ENCODE measurements at places on chromosomes 16 and 17.

- no peak for DNase-seq
Measured at GRCh38 chr17:71176928-71177443, 943.8 kb upstream of the SOX9 start.

- DNase-seq, result no peak
Measured at GRCh38 chr16:85767531-85767930, 16.6 kb upstream of the C16orf74 start.

DNA sequence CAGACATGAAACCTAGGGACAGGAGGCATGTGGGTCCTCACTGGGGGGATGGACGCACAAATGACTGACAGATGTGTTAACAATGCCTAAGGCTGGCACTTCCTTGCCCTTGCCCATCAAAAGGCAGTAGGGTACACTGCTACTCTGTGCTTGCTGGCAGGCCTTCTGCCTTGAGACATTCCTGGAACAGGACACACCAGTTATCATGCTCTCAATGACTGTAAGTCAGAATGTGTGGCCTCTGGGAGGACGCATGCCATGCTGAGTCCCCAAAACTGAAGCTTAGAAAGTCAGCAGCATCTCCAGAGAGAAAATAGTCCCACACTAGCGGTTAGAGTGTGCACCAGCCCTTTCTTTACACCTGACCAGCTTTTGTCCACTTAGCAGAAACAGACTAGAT, 16.1 kb upstream of the SREBF1 start:
- DNase-seq, result no peak

- no peak for DNase-seq
Measured at GRCh38 chr17:72411124-72411563, 290.3 kb downstream of the SOX9 start.

DNA sequence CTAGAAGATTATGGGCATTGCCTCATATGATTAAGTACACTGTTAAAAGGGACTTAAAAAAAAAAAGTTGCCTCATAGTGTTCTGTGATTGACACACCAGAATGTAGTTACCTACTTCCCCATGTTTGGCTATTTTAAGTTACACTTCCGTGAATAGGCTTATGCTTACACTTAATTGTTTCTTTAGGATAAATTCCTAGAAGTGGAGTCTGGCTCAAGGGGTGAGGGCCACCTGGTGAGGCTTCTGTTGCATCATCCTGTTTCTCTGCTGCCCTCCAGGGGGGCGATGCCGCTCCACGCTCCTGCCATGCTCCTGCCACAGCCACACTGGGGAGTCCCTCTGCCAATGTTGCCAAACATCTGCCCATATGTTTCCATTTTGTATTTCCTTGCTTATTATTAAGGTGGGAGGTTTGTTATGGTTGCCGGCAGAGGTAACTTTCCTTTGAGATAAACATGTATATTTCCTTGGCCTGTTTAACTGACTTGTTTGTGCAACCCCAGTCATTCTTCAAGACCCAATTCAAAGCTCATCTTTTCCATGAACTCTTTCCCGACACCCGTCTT, 73.1 kb downstream of the KSR1 start:
- DNase-seq, result no peak

- no peak for DNase-seq
Measured at GRCh38 chr17:51647826-51648225, 387.5 kb downstream of the UTP18 start.

- DNase-seq, result peak; percentile 20
Measured at GRCh38 chr17:59620518-59621259, 994 bp downstream of the CLTC start.

GRCh38 chr16:86831366-86831765, 253.0 kb downstream of the FOXL1 start:
- DNase-seq, result no peak

DNA sequence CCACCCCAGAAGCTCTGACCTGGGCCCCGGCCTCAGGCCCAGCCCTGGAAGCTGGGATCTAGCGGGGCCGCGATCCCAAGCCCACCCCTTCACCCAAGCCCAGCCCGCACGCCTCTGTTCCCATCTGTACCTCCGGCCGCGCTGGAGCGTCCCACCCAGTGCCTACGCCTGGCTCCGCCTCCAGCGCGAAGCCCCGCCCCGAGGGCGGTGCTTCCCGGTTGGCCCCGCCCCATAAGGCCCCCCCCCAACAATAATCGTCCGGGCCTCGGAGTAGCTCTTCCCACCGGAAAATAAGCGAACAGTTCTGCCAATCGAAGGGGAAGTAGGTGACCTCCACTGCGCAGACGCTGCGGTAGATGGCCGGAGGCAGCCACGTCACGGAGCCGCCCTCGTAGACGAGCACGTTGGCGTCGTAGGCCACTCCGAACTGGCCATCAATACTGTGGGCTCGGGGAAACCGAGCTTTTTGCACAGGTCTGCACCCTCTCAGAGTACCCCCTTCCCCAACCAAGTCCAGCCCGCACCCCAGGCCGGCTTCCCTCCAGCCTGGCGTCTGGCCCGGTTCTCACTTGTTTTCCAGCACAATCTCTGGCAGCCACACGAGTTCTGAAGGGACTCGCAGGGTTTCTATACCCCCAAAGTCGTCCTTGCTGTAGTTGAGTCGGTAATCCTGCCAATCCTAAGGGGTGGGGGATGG, 1.1 kb downstream of the CHRNE start:
- DNase-seq, result peak; percentile 55

- DNase-seq, result peak; percentile 18
Measured at GRCh38 chr16:25023556-25023955, 8.4 kb upstream of the ARHGAP17 start.

DNA sequence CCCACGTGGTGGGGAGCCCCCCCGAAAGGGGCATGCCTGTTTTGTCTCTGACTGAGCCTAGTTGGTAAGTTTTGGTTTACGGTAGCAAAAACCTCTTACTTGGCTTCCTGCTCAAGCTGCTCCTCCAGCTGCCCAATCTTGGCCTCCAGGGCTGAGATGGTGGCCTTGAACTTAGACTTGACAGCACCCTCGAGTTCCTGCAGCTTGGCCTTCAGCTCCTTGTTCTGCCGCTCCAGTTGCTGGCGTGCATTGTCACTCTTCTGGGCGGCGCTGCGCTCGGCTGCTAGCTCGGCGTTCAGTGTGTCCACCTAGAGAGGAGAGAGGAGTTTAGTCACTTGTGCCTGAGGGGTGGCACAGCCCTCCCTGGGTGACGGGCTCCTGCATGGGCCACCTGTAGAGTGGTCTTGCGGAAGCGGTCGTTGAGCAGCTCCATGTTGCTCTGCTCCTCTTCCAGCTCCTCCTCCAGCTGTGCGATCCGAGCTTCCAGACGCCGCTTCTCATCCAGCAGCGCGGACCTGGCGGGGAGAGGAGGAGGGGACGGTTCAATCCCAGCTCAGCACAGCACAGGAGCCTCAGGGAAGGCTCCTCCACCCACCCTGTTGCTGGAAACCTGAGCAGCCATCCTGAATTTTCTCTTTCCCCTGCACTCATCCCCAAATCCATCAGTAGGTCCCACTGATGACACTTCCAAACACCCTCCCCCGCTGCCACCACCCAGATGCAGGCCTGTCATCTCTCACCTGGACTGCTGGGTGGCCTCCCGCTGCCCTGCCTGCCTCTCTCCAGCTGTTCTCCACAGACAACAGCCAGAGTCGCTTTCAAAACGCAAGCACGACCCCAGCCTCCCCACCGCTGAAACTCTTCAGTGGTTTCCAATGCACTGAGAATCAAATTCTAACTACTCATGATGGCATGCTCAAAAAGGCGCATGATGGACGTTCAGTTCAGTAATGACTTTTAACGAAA, 44.6 kb downstream of the NDEL1 start:
- DNase-seq, result no peak

DNA sequence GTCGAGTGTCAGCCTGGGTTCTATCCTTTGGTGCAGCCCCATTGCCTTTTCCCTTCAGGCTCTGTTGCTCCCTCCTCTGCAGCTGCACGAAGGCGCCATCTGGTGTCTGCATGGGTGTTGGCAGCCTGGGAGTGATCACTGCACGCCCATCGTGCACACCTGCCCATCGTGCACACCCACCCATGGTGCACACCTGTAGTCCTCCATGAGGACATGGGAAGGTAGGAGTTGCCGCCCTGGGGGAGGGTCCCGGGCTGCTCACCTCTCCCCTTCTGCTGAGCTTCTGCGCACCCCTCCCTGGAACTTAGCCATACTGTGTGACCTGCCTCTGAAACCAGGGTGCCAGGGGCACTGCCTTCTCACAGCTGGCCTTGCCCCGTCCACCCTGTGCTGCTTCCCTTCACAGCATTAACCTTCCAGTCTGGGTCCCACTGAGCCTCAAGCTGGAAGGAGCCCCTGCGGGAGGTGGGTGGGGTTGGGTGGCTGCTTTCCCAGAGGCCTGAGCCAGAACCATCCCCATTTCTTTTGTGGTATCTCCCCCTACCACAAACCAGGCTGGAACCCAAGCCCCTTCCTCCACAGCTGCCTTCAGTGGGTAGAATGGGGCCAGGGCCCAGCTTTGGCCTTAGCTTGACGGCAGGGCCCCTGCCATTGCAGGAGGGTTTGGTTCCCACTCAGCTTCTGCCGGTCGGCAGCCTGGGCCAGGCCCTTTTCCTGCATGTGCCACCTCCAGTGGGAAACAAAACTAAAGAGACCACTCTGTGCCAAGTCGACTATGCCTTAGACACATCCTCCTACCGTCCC, 2.9 kb downstream of the CTRL start:
- peak; percentile 97 for DNase-seq

DNA sequence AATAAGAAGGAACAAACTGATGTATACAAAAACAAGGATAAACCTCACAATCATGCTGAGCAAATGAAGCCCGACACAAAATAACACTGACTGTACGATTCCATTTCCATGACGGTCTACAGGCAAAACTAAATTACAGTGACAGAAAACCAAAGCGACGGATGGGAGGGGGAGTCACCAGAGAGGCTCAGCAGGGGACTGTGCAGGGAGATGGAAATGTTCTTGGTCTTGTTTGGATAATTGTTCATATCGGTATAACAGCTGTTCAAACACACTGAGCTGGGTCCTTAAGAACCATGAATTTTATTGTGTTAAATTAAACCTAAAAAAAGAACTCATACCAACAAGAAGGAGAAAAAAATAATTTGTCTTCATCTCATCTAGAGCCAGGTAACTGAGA, 97.8 kb downstream of the NXN start:
- no peak for DNase-seq

DNA sequence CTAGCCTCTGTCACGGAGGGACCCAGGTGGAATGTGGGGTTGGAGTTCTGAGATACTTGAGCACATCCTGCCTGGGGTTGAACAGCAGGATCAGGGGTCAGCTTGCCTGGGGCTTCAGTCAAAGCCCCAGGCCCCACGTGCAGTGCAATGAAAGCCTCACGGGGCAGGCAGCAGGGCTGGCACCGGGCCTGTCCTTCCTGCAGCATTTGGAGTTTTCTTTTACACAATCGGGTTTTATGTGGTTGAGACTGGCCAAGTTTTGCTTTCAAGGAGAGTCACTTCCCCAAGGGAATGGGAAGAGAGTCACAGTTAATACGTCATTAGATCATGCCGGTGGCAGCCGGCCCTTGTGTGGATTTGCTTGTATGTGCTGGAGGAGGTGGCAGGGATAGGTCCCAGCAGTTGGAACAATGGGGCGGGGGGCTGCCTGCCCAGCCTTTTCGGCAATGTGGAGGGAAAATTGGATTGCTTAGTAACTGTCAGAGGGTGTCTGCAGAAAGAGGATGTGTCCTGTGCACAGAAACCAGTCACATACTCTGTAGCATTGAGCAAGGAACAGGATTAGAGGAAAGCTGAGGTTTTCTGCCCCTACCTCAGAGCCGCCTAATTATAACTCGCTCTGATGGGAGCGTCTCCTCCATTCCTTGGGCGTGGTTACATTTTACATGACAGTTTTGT, 4.5 kb downstream of the RMI2 start:
- DNase-seq, result no peak

DNA sequence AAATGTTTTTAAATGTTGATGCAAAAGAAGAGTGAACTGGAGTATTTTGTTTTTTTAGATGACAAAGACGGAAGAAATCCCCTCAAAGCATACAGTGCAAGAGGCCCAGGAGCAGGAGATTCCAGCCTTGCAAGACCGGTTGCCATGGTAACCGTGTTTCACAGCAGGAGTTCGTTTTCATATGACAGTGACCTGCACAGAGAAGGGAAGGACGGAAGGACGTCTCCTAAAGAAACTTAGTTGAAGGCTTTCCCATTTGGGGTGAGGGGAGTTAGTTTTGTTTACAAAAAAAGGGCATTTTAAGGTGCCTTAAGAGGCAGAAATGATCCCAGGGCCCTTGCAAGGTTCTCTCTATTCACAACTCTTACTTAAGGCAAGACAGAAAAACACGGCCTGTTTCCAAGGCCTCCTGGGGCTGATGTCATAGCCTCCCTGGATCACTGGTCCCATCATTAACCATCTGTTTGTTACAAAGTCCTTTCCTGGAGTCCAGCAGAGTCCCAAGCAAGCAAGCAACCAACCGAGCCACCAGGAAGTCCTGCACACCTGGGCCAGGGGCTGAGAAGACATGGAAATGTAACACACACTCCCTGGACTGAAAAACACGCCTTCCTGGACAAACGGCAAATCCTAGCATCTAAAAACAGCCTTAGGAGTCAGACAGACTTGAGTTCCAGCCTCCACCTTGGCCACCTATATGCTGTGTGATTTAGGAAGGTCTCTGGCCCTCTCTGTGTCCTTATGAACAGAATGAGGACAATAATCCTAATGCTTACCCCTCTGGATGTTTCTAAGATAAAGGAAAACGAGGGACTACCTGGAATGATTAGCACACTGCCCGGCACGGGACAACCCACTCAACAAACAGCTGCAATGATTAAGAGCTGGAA, 30.3 kb upstream of the RPH3AL start:
- DNase-seq, result no peak

- DNase-seq, result no peak
Measured at GRCh38 chr16:89482150-89482816, 8.1 kb downstream of the ANKRD11 start.

GRCh38 chr17:4154201-4154600, 11.2 kb downstream of the CYB5D2 start:
- DNase-seq, result peak; percentile 20

DNA sequence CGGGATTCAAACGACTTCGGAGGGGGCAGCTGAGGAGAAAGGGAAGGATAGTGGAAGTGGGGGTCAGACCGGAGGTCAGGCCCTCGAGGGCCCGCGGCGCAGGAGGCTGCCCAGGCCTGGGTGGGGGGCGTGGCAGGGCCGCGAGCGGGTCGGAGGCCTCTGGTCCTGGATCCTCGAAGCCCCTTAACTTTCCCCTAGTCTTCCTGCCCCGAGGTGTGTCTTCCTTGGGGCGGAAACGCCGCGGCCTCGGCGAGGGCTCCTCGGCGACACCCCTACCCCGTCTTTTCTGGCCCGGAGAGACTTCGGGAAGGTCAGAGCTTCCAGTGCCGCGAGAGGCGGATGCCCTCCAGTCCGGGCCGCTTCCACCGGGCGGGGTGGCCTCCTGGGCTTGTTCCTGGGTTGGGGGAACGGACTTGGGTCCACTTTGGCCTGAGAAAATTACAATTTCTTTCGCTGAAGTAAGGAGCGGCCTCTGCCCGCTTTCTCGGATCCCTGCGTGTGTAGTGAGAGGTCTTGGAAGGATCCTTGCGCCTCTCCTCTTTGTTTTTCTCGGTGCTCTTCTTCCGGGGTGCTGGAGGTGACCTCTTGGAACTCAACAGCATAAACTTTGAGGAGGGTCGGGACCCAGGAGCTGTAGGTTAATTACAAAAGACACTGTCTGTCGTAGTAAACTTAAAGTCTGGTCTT, 491 bp downstream of the IST1 start:
- peak; percentile 10 for DNase-seq

All from posterior cingulate gyrus (tissue), 11 donors.